ENCODE measurements at places on chromosomes 2 and 18.
A peak's percentile ranks its signal among the peaks of the same experiment; 100 is the strongest.

- no peak for DNase-seq
Observed at GRCh38 chr2:238441262-238442114, 14.8 kb downstream of the ASB1 start.

DNA sequence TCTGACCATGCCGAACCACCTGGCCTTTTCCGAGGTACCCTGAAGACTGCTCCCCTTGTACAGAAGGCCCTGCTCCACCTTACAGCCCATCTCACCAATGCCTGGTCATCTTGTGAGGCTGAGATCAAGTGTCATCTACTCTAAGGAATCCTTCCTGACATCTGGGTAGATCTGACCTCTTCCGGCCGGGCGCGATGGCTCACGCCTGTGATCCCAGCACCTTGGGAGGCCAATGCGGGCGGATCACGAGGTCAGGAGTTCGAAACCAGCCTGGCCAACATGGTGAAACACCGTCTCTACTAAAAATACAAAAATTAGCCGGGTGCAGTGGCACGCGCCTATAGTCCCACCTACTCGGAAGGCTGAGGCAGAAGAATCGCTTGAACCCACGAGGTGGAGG is 2.1 kb upstream of the RIOK3 start:
- DNase-seq: no peak

GRCh38 chr2:20164061-20164733 is 60.7 kb downstream of the SDC1 start:
- peak; percentile 38 for DNase-seq

DNA sequence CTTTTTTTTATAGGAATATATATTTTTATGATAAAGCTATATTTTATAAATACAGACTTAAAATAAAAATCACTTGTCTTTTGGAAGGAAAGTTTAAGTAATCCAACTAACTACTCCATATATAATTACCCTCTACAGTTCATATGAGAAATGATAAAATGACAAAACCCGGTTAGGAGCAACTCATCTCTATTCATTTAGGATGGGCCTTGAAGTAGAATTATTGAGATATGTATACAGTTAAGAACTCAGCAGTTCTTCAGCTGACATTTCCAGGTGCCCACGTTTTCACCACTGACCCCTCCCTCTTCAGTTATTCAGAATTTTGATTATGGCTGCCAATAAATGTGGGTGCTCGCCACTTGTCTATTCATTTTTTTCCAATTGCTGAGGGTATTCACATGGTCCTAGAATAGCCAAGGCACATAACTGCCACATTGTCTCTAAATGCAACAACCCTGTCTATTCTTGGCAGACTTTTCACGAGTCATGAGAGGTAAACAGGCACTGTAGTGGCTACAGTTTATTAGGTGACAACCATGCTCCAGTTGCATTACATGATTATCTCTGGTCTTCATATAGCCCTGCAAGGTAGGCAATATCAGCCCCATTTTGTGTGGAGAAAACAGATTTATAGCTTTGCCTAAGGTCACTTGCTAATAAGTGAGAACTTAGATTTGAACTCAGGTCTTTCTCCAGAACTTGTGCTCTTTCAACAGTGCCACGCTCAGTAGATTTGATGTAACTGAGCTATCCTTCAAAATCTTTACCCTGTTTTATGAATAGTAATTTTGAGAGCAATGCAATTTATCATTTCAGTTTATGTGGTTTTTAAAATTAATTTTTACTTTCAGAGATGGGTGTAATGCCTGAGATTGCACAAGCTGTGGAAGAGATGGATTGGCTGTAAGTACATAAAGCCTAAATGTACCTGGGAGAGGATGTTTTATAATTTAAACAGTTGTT is 2.9 kb downstream of the DDX1 start:
- DNase-seq: no peak

- no peak for DNase-seq
Observed at GRCh38 chr18:48715711-48716361, 177.0 kb downstream of the CTIF start.

- no peak for DNase-seq
Observed at GRCh38 chr2:100060875-100061274, 81.5 kb downstream of the AFF3 start.

- DNase-seq: no peak
Observed at GRCh38 chr2:29634916-29635315, 286.5 kb downstream of the ALK start.

DNA sequence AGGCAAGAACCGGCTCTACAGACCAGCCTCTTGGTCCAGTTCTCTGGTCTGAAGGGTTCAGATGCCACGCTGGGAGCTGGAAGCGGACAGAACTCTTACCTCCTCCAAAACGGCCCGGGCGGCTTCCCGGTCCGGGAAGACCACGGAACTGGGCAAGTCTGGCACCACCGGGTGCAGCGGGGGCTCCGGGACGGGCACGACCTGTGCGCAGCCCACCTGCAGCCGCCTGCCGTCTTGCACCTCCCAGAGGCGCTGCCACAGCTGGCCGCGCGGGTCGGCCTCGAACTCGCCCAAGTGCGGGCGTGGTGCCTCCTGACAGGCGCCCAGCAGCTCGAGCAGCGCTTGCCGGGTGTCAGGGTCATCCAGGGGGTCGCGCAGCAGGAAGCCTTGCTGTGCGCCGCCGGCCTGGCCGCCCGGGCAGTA is 773 bp downstream of the CMPK2 start:
- DNase-seq: no peak

DNA sequence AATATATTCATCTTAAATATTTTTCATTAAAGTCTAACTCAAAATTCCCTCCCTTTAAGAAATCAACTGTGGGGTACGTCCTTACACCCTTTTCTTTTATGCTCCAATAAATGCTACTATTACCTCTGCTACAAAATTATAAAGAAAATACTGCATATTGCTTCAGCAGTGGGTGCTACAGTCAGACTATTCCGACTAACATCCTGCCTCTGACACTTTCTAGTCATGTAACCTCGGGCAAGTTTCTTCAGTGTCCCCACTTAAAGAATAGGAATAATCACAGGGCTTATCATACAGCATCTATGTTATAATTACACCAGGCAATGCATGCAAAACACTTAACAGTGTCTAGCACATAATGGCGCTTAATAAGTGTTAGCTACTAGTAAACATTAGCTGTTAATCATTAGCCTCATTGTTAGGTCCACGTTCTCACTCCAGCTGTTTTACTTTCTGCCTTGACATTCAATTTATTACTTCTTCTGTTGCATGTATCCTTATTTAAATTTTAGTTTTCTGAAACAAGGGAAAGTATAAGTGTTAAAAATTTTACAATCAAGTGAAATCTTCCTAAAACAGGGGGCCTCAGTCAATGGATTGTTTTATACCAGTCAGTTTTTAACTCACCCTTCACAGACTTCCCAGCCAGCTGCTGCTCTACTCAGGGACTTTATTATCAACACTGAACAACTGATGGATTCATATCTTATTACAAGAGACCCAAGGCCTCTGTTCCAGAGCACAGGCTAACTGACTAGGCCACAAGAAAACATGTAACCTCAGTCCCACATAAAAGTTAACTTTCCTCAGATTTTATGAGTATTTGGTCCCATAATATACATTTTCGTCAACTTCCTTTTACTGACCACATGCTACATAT is 54.0 kb downstream of the CLASP1 start:
- DNase-seq: no peak

GRCh38 chr2:144490857-144491256 is 29.1 kb downstream of the ZEB2 start:
- DNase-seq: no peak

DNA sequence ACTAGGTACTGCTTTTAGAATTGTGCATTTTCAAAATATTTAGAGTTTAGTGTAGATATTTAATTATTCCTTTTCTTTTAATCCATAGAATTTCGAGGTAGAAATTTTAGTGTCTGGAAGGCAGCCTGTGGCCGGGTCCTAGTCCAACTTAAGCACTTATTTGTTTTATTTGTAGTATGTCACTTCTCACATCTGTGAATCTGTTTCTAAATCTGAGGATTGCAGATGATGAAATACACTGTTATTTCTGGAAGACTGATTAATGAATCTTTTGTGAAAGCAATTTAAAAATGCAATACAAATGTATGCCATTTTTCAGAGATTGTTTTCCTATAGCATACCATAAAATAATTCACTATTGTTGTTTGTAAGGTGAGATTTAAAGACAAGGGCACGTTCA is 483.9 kb upstream of the TRIB2 start:
- DNase-seq: peak; percentile 18

DNA sequence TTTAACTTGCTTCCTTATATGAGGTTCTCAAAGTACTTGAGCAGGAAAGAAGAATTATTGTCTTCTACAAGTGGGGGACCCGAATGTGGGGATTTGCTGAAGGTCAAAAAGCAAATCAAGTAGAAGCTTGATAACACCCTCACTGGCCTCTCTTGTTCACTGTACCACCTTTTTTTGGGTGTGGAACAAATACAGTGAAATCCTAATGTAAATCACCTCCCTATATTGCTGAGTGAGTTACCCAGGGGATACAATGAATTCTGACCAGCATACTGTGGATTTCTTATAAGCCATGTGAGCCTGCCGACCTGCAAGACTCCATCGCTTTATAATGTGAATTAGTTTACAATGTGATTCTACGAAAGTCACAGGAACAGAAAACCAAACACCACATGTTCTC is 66.5 kb downstream of the DOCK10 start:
- no peak for DNase-seq

GRCh38 chr2:64780041-64780440 is 126.3 kb upstream of the SERTAD2 start:
- no peak for DNase-seq

- peak; percentile 70 for DNase-seq
Observed at GRCh38 chr2:32425719-32426141, 68.9 kb downstream of the BIRC6 start.

DNA sequence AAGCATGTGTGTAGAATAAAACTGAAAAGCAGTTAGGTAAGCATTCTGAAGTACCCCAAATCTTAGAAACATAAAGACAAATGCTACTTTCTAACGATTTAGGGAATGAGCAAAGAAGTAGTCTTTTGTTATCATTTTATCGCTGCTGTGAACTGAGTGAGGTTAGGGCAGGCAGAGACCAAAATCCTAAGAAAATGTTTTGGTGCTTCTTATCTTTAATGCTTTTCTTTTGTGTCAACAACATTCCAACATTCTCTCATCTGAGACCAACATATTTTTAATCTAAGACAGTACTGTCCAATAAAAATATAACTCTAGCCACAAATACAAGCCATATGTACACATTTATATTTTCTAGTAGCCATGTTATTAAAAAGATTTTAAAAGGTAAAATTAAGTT is 789.4 kb upstream of the PIK3C3 start:
- no peak for DNase-seq

DNA sequence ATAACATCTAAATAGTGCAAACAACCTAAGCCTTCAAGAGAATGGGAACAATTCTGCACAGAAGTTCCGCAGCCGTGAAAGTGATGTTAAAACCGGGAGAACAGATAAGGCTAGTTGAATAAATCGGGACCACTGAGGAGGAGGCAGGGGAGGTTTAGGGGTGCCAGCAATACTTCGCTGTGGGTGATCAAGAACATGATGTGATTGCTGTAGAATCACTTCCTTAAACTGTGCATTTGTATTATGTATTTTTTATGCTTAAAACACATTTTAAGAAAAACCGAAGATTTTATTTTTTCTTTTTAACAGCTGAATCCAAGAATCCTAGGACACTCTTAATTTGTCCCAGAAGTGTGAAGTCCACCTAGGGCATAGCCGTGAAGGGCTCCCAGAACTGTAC is 33.6 kb downstream of the TTC32 start:
- DNase-seq: no peak

DNA sequence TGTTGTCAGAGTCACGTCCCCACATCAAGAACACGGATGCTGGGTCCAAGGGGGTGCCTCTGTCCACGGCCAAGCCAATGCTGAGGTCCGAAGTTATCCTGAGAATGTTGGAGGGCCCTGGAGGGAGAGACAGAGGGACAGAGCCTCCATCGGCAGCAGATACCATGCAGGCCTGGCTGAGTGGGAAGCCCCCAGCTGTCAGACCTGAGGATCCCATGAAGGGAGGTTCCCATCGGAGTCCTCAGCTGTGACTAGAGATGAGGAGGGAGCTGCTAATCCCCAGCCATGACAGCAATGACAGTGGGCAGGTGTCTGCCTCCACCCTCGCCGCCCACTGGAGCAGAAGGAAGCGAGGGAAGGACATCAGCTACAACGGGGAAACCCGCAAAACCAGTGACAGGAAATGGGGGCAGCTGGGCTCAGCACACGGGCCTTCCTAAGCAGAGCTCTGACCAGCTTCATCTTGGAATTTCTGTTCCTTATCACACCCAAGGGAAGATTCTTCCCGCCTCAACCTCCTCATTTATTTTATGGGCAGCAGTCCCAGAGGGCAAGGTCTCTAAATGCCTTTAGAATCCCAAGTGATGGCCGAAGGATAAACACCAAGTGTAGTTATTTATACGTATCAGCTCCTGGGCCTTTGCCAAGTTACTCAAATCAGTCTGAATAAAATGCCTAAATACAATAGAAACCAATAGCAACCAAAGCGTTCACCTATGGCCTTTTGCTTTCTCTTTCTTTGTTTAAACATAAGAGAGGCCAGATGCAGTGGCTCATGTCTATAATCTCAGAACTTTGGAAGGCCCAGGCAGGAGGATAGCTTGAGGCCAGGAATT is 32.2 kb downstream of the FAM178B start:
- DNase-seq: no peak

DNA sequence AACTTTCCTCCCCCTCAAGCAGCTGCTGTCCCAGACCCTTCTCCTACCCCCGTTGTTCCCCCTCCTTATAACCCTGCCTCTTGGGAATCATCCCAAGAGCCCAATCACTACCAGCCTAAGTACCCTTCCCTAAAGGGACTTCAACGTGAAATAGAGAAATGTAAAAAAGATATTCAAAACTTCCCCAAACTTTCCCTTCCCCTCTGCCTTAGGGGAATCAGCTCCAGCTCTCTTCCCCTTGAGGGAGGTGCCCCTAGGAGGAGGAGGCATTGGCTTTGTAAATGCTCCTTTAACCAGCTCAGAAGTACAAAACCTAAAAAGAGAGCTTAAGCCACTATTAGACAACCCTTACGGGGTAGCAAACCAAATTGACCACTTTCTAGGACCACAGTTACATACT is 10.6 kb upstream of the SAP130 start:
- DNase-seq: no peak

- DNase-seq: peak; percentile 38
Observed at GRCh38 chr2:43444989-43445645, 150.7 kb downstream of the THADA start.

- peak; percentile 13 for DNase-seq
Observed at GRCh38 chr2:182716650-182716979, 558 bp downstream of the DNAJC10 start.

DNA sequence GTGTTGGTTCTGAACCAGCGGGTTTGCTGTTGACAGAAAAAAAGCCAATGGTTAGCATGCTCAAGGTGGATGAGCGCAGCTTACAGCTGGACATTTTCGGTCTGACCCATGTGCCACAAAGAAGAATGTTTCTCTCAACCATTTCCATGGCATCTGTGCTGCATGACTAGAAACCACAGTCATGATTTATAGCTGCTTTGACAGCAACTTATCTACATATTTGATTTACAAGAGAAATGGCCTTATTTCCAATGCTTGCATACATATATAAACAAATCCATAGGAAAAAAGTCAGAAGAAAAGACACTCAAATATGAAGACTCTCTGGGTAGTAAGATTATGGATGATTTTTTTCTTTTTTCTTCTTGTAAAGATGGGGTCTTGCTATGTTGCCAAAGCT is 98.2 kb downstream of the DYNC1I2 start:
- peak; percentile 12 for DNase-seq

All from fibroblast of skin of abdomen (primary cell).